ENCODE measurements at places on chromosomes 13 and 19.

- DNase-seq: no peak
Measured at GRCh38 chr19:34838248-34838647, 65.2 kb upstream of the ZNF599 start.

- no peak for DNase-seq
Measured at GRCh38 chr19:13436352-13436751, 69.9 kb downstream of the CACNA1A start.

- DNase-seq: no peak
Measured at GRCh38 chr19:31975461-31975860, 369.9 kb upstream of the ZNF507 start.

DNA sequence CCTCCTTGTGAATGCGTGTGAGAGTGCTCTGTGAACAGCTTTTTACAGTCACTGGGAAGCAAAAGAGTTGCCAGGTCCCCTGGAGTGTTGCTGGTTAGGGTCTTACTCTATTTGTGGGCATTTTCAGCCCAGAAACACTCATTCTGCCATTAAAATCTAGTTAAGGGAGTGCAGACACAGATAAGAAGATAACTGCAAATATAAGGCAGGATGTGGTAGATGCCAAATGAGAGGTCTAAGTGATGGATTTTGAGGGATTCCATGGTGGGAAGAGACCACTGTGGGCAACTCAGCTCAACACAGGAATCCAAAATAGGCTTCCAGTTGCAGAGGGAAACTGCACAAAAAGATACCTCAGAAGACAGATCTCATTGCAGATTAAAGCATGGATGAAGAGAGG is 54.5 kb upstream of the KL start:
- DNase-seq: no peak

DNA sequence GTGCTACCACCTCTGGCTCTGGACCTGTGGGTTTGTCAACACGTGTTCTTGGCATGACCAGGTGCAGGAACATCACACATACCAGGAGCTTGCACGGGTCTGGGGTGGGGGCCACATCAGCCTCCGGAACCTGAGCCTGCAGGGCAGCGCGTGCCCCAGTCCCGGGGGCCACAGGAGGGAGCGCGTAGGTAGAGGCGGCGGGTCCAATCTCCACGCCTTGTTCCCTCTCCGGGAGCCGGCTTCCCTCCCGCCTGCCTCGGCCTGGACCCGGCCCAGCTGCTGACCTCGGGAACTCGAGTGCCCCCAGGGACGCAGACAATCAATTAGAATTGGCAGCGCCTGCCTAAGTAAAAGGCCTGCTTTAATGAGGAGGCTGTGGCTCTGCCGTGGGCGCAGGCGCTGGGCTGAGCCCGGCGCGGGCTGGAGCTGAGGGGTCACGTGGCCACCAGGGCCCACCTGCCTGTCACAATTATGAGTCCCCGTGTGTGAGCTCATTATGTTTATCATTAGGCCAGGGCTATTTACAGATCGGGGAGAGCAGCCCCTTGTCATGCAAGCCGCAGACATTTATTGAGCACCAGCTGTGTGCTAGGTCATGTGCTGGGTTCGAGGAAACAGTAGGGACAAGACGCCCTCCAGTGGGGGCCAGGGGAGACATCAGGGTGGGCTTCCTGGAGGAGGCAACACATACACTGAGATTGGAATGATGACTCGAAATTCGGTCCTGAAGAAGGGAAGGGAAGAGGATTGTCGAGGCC is 32.2 kb upstream of the TNFAIP8L1 start:
- DNase-seq: no peak

GRCh38 chr19:50777830-50778303 is 7.6 kb downstream of the GPR32 start:
- no peak for DNase-seq

DNA sequence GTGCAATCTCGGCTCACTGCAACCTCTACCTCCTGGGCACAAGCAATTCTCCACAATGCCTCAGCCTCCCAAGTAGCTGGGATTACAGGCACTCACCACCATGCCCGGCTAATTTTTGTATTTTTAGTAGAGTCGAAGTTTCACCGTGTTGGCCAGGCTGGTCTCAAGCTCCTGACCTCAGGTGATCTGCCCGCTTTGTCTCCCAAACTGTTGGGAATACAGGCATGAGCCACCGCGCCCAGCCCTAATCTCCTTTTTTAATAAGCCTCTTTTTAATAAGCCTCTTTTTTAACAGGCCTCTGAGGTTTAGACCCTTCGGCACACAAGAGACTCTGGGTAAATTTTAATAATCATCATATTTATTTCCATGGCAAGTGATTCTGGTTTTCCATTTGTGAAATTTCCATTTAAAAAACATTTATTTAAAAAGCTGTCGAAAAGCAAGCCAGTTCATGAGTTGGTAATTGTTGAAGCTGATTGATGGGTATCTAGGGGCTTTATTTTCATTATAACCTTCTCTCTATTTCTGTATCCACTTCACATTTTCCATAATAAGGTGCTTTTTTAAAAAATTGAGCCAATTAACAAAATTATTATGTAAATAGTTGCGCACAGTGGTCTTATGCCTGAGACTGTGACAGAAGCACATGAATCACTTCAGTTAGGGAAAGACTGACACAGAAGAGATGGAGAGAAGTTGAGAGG is 11.8 kb downstream of the POU2F2 start:
- no peak for DNase-seq

GRCh38 chr13:76556627-76557026 is 329.6 kb downstream of the KCTD12 start:
- no peak for DNase-seq

- DNase-seq: peak; percentile 25
Measured at GRCh38 chr13:83881917-83882605, at the start of gene SLITRK1. Gene SLITRK1, minus strand, starts transcription at chr13:83882474. Its CDS starts 967 bp downstream, at chr13:83881507.

GRCh38 chr13:32443111-32443510 is 15.2 kb upstream of the N4BP2L1 start:
- DNase-seq: no peak

GRCh38 chr19:47891923-47892666 is 6.0 kb upstream of the SULT2A1 start:
- DNase-seq: no peak

GRCh38 chr13:28106976-28107375 is 6.6 kb upstream of the FLT3 start:
- DNase-seq: no peak

- DNase-seq: no peak
Measured at GRCh38 chr19:3547301-3547731, 8.3 kb downstream of the TEKTIP1 start.

DNA sequence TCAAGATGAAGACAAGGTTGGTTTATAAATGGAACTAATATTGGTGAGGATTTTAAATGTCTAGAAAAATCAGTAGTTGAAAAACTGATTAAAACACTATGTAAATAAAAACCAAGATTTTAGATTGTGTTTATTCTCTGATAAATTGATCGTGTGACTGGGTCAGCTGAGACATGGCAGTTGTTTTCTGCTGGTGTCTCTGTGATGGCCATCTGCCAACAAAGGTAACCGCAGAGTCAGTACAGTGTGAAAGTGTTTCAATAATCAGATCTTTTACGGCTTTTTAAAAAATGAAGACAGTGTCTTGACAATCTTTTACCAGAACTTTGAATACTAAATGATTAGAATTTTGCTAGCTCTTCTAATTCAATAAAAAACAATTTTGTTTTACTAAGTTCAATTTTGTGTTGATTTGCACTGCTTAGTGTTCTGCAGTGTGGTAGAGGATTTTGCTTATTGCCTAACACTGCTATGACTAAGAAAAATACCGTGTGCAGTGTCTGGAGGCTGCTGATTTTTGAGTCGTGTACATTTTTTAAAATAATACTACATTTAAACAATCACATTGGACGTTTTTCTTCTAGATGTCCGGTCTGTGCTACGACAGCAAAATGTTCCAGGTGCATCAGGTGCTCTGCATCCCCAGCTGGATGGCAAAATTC is 32.7 kb upstream of the GPR183 start:
- DNase-seq: no peak

DNA sequence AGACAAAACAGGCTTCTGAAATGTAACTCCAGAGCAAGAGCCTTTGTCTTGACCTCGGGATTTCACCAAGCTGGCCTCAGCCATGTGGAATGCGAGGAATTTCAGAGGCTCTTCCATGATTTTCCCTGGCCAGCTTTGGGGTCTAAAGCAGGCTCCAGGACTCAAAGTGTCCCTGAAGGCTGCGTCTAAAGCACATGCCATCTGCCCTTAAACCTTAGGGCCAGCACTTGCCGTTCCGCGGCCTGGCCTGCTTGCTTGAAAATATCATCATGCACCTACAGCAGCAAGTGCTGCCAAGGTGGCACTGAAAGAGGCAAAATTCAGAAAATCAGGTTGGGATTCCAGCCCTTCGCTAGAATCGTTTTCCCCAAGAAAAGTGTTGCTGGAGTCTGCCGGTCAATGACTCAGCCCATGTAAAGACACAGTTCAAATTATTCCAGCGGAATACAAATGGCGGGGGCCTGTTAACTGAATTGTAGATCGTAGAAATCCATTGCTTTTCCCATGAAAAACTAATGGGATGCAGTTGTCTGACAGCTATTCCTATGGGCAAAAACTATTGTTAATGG is 105.7 kb upstream of the RAP2A start:
- DNase-seq: peak; percentile 58

DNA sequence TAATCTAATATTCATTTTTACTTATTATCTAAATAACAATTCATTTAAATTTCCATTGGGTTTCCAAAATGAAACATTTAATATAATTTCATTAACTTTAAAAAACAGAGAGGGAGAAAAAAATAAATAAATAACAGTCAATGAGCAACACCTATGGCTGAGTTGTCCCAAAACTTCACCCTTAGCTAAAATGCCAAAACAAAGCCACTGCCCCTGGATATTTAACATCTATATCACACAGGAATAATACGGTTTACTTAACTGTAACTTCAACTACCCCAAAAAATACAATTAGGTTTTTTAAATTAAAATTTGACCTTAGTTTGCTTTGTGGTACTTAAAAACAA is 541 bp downstream of the ELF1 start:
- DNase-seq: no peak

DNA sequence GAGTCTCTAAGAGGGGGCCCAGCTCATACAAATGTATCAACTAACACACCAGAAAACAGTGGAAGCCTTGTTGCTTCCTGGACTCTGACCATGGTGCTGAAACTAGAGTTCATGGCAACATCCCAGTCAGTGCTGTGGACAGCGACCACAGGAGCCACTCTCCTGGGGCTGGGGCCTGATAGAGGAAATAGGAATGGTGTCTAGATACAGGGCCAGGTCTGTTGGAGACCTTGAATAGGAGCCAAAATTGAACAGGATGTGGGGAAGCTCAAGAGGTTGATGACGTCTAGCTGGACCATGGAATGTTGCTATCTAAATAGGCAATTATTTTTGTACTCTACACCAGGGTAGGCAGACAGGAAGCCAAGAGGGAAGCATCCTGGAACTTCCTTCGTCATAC is 21.7 kb downstream of the LILRB4 start:
- no peak for DNase-seq

GRCh38 chr19:18784786-18785120 is 6.4 kb downstream of the COMP start:
- no peak for DNase-seq

- no peak for DNase-seq
Measured at GRCh38 chr13:101569807-101570206, 117.3 kb downstream of the ITGBL1 start.

DNA sequence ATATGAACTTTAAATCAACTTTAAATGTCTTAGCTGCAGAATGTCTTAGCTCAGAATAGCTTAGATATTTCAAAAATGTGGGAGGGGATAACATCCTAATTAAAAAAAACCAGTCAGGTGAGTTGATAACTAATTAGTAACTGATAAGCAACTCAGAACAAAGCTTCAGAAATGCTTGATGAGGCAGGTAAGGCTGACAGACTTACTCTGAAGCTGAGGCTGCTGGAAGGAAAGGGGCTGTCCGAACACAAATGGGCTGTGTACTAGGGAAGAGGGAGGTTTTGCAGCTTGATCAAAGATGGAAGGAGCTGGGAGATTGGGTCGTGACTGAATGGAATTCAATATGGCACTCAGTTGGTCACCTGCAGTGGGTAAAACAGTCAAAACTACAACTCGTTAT is 91.2 kb upstream of the FBXL3 start:
- no peak for DNase-seq

DNA sequence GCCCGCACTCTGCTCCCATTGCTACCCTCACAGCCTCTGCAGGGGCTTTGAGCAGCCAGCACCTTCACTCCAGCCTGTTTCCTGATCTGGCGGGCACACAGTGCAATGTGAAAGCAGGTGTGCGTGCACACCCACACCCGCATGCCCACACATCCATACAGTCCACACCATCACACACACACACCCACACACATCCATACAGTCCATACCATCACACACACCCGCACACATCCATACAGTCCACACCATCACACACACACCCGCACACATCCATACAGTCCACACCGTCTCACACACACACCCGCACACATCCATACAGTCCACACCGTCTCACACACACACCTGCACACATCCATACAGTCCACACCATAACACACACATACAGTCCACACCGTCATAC is 28.0 kb downstream of the PIAS4 start:
- DNase-seq: no peak

DNA sequence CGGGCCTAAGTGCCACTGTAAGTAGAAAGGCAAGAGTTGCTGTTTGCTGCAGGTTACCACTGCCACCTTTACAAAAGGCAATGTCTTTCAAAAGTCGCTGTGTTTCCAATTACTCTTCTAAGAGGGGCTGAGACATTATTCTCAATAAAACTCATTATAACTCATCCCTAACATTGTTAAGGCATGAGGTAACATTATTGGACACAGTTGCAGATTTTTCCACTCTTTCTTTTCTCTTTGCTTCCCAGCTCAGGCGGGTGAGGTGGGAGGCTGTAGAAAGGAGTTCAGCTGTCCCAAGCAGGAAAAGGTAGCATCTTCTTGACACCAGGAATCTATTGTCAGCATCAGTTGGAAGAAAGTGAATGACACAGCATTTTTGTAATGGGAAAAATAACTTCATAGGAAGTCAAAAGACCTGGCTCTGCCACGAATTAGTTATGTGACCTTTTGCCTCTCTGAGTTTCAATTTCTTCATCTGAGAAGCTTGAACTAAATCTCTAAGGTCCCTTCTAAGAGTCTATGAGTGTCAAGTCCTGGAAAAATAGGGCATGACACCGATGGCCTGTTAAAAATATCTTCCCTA is 2.1 kb upstream of the UBL3 start:
- DNase-seq: peak; percentile 37

GRCh38 chr19:12093777-12094176 is 29.2 kb downstream of the ZNF844 start:
- no peak for DNase-seq

DNA sequence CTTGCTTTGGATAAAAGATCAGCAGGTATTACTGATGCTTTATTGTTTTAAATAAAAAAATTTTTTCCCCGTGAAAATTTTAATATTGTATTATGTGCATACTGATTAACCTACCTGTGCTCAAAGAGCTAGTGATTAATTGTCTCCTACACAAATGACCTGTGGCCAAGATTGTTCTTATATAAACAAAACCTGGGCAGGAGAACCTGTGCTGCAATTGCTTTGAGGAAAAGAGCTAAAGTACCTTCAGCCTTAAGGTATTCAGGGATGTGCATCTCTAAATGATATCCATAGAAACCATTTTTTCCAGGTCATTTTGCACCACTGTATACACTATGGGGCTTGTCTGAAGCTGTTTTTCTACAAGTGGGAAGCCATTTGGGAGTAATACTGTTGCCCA is 1.2 kb downstream of the FRY start:
- DNase-seq: no peak
